ENCODE measurements at places on chromosomes 2 and 18.

DNA sequence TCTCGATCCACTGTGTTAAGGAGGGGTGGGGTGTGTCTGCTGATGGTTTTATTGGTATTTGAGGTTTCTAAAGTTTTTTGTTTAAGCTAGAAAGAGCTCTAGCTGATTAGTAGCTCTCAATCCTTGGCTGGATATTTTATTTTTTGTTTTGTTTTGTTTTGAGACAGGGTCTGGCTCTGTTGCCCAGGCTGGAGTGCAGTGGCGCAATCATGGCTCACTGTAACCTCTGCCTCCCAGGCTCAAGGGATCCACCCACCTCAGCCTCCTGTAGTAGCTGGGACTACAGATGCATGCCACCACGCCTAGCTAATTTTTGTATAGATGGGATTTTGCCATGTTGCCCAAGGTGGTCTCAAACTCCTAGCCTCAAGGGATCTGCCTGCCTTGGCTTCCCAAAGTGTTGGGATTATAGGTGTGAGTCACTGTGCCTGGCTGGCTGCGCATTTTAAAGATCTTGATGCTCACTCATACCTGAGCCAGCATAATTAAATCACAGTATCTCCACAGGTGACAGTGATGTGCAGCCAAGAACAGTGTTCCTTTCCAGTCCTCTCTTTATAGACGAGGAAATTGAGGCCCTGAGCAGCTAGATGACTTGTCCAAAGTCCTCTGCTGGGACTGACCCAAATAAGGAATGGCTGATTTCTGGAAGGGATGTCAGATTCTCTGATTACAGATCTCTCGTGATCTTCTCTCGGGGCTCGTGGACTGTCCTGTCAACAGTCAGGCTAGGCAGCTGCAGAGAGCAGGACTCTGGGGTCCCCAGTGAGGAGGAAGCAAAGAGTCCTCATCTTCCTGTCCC, 44.5 kb downstream of the SPTBN1 start:
- no peak for DNase-seq

DNA sequence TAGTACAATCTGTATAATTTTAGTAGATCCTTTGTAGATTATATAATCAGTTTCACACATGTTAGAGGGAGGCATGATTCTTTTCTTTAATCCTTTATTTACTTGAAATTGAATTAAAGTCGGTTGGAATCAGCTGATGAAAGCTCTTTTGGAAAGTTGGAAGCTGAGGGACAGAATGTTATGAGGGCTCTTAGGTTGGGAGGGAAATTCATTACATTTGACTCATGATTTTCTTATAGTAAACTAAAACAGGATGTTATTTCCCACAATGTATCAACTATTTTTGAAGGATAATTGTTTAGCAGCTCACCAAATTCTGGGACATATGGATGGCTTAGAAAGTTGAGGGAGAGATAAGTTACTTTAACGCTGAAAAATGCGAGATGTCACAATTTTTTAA, 52.7 kb upstream of the TMEFF2 start:
- DNase-seq, result no peak

- DNase-seq, result peak; percentile 92
Measured at GRCh38 chr18:23133860-23134779, 1.2 kb upstream of the CABLES1 start.

DNA sequence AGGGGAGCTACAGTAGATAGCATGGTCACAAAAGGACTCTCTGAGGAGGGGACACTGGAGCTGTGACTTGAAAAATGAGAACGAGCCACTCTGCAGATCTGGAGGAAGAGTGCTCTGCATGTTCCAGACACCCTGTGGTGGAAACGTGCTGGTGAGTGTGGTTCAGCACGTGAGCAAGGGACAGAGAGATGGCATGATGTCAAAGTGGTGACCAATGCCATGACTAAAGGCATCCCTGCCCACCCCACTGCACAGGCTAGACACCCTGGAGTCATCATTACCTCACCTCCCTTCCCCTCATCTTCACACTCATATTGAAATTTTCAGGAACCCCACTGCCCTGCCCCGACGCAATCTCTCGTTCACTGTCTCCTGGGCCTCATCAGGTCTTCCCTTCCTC, 56.5 kb downstream of the SLC4A5 start:
- no peak for DNase-seq

DNA sequence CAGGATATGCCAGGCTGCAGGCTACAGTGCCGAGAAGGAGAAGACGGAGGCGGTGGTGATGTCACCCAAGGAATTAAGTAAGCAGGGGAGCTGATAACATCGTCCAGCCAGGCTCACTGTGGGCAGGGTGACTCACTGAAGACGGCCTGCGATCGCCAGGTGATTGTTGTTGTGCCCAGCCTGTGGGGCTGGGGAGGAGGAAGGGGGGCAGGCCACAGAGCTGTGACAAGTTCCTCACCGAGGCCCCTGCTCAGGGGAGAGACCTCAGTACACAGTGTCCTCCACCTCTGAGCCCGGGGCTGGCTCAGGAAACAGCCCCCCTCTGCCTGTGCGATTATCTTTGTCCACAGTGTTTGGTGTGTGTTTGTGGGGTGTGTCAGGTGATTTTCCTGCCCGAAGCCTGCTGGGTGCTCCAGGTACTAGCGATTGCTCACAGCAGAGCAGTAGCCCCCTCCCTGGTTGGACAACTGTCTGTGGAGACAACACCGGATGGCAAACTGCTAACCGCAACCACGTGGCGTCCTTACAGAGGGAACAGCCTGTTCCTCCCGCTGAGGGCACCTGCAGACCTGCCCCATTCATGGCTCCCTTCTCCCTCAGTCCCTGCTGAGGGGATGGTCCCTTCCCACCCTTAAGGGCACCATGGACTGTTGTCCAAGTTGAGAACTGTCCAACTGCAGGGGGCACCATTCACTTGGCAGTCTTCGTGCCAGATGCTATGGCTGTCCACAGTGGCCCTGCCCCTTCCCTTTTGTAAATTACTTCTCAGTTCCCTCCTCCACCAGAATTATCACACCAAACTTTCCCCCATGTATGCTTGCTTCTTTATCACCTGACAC, 95.1 kb downstream of the ZFP36L2 start:
- DNase-seq, result peak; percentile 15

DNA sequence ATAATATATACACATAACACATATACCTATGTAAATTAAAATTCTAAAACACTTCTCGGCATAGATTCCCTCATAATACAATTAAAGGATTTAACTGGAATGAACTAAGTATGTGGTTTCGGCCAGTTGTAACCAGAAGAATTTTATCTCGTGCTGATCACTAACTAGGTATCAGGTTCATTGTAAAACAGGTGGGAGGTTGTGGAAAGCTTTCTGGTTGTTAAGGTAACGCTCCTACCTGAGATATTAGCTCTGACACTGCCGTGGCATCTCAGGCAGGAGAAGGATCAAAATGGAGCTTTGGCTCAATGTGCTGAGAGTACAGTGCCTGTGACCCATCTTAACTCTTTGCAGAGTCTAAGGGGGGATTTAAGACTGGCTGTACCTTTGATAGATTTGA, 42.5 kb downstream of the SLC9A2 start:
- DNase-seq, result no peak

GRCh38 chr2:44769349-44770011, 172.0 kb upstream of the SIX3 start:
- DNase-seq, result peak; percentile 50

- DNase-seq, result no peak
Measured at GRCh38 chr2:54000122-54000521, 29.3 kb upstream of the PSME4 start.

- DNase-seq, result peak; percentile 59
Measured at GRCh38 chr2:56749152-56749752, 565.5 kb downstream of the CCDC85A start.

- DNase-seq, result no peak
Measured at GRCh38 chr2:233818639-233819621, 35.4 kb downstream of the HJURP start.

DNA sequence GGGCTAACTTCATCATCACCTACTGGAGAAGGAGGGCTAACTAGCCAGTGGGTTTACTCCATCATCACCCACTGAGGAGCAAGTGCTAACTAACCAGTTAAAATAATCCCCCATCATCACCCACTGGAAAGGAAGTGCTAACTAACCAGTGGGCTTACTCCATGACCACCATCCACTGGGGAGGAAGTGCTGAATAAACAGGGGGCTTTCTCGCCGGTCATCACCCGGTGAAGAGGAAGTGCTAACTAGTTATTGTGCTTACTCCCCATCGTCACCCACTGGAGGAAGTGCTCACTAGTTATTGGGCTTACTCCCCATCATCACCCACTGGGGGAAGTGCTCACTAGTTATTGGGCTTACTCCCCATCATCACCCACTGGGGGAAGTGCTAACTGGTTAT, 124.4 kb upstream of the SALL3 start:
- no peak for DNase-seq

- no peak for DNase-seq
Measured at GRCh38 chr2:96913398-96914202, 43.7 kb upstream of the SEMA4C start.

DNA sequence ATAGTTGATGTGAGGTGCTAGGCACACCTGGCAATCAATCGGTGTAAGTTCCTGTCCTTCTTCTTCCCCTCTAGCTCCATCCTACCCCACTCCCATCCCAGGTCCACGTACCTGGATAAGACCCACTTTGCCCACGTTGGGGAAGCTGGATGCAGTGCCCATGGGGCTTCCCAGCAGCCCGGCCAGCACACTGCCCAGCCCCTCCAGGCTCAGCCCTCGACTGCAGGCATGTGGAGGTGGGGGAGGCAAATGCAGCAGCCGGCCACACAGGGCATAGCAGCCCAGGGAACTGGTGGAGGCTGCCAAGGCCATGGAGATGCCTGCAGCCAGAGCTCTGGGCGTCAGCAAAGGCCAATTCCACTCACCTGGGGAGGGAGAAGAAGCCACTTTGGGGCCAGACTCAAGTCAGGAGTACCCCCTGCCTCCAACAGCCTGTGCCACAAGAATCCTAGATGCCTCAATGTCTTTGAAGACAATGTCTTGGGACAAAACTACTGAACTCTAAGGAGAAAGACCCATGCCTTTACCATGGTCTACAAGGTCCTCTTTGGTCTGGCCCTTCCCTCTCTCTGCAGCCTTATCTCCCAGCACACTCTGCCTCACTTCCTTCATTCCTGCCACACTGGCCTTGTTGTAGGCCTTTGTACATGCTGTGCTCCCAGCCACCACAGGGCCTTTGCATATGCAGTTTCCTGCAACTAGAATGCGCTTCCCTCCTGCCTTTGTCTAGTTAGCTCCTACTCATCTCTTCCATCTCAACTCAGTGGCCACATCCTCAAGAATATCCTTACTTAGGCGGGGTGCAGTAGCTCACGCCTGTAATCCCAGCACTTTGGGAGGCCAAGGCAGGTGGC, 4.5 kb downstream of the SLC23A3 start:
- no peak for DNase-seq
